ENCODE measurements at places on chromosomes 4 and X. TPM values are rescaled to one million over a fixed set of nuclear protein-coding genes. Genes with fewer than 3 reads are reported as not detected.

The RTL5 gene
- total RNA-seq = 6.9 TPM

DNA sequence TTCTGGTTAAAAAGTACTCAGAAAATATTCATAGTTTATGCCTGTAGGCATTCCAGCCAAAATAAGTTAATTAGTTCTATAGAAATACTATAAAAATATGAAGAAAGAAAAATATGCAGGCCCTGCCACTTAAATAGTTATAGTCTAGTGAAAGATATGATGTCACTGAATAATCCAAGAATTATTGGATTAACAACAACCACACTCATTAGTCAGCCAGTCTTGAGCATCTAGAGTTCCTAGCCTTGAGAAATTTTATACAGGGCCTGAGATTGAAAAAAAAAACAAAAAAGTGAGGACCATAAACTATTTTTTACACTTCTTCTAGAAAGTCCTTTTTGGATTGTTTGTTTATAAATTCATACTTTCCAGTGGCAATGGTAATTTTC is 823.0 kb downstream of the FAT4 start:
- no peak for DNase-seq

- no peak for DNase-seq
These were observed 282.6 kb downstream of the ADGRA3 start for GRCh38 chr4:22233230-22233629.

The CSAG1 gene
- total RNA-seq = not detected

DNA sequence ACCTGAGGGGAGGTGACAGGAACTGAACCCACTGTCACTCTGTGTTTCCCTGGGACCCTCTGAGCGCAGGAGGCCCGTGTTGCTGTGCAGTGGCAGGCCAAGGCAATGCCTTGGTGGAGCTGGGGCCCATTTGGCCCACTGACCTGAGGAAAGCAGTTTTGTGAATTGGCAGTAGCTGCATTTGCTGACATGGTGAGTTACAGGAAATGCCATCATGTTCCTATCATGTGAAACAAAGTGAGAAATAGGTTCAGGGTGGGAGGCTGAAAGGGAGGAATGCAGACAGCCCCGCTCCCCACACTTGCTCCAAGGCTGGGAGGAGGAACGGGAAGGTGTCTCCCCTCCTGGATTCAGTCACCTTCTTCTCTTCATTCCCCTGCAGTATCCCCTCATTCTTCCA is 146.1 kb downstream of the PTTG2 start:
- DNase-seq = no peak

The RADX gene
- 4.7 TPM for total RNA-seq

DNA sequence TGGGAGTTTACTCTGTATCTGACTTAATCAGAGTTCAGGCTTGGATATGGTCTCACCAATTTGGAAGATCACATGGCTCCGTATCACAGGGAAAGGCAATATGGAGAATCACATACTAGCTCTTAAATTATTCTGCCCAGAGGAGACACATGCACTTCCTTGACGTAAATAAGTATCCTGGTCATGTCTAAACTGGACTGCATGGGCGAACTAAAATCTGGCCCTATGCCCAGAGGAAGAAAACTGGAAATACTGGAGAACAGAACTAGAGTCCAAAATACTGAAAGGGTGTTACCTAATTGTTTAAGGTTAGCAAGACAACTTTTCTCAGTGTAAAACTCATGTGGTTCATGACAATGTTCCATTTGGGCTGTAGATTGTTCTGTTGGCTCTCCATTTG is 832.3 kb downstream of the RAB28 start:
- DNase-seq = no peak

DNA sequence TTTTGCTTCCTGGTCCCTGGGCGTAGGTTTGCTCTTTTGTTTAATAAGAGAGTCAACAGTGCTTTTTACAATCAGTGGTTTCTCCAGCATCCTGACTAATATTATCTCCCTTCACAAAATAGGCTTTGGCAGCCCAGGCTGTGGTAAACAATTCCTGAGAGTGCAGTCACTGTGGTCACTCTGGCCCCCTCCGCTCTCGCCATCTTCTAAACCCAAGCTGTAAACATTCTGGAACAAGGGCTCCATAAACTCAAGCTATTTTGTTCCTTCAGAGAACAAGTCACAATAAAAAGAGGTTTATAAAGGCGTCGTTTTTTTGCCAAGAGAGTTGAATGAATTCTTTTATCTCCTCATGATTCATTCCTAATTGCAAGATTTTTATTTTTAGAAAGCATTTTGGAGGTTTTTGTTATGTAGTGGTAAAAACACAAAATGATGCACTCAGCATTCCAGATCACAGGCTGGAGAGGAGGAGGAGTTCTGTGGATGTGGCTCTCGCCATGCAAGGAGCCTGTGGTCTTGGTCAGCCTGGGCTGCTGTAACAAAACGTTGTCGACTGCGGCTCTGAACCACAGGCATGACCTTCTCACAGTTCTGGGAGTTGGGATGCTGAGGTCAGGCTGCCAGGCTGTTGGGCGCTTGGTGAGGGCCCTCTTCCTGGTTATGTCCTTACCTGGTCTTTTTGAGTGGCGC is 486.4 kb upstream of the FAT1 start:
- DNase-seq = no peak

- no peak for DNase-seq
These were observed 474.2 kb upstream of the GRID2 start for GRCh38 chr4:91829531-91829930.

DNA sequence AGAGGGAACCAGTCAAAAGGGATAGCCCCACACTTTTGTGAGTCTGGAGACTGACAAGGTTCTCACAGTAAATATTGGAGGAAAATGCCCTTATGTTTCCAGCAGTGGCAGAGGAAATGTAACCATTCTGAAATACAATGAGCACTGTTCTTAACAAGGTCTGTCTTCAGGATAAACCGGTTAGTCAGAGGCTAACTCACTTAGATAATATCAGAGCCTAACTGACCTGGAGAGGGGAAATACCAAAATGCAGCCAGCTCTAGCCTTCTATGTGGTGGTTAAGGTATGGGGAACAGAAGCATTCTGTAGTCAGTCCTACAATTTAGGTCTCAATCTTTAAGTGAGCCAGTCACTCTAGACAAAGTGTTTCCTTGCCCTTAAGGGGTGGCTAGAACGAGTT is 70.8 kb downstream of the TBCK start:
- DNase-seq = no peak

DNA sequence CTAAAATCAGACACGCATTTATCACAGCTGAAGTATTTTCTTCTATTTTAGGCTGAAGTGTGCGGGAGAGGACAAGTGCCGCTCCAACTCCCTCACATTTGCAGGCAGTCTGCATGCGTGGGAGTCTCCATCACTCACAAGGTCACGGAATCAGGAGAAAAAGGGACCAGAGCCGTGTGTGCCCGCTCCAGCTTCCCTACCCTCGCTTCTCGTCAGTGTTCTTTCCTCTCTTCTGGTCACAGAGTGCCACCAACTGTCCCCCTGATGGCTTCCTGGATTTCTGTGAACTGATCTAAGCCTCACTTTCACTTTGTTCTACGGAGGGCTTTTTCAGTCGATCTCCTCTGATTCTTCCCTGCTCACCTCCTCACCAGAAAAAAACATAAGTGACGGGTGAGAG is 407.4 kb upstream of the AADAT start:
- no peak for DNase-seq

GRCh38 chr4:24470666-24471485 is 113.5 kb downstream of the DHX15 start:
- peak; percentile 79 for DNase-seq
